NCI-H1436 treated with DMSO at 0.1 percent for 48 hours (cell line): ENCODE measurements at places on chromosomes 13 and 19.
A peak's percentile ranks its signal among the peaks of the same experiment; 100 is the strongest.

GRCh38 chr13:78589206-78589605, 14.1 kb downstream of the POU4F1 start:
- DNase-seq, result no peak

GRCh38 chr19:44684892-44685863, 13.8 kb upstream of the CEACAM16 start:
- DNase-seq, result no peak

DNA sequence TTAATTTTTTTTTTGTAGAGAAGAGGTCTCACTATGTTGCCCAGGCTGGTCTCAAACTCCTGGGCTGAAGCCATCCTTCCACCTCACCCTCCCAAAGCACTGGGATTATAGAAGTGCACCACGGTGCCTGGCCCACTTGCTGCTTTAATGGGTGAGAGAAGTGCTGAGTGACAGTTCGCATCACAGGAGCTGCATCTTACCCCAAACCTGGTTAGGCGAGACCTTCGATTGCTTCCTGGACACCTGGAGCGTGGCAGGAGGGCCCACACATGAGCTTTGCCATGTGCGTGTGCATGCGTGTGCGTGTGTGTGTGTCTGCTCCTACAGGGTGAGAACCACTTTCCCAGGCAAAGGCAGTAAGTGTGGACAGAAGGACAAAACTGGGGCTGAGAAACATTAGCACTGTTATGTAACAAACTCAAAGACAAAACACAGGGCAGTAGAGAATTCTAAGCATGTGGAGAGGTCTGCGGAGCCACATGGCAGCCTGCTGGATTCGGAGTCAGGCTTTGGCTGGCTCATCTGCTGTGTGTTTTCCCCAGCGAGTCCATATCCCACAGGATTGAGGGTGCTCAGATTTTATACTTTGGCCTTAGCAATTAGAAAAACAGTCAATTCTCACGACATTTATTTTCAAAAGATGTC, 11.7 kb upstream of the MTIF3 start:
- DNase-seq, result no peak

- peak; percentile 4 for DNase-seq
Observed at GRCh38 chr19:39031368-39032062, 834 bp downstream of the FBXO27 start.

DNA sequence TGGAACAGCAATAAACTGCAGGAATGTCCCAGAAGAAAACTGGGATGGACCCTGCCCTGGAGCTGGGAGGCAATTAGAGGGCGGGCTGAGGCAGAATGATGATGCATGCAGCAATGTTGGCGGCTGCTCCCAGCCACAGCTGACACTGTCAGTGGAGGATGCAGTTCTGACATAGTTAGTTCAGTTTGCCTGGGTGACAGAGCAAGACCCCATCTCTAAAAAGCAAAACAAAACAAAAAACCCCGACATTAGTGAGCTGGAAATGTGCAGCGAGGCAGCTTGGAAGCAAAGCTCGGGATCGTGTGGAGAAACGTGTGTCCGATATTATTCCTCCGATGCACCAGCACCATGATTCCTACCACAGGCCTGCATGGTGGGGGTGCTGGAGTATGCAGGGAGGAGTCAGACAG, 110.1 kb upstream of the UQCRFS1 start:
- no peak for DNase-seq

- DNase-seq, result no peak
Observed at GRCh38 chr19:46426035-46426505, 2.7 kb downstream of the PNMA8C start.

DNA sequence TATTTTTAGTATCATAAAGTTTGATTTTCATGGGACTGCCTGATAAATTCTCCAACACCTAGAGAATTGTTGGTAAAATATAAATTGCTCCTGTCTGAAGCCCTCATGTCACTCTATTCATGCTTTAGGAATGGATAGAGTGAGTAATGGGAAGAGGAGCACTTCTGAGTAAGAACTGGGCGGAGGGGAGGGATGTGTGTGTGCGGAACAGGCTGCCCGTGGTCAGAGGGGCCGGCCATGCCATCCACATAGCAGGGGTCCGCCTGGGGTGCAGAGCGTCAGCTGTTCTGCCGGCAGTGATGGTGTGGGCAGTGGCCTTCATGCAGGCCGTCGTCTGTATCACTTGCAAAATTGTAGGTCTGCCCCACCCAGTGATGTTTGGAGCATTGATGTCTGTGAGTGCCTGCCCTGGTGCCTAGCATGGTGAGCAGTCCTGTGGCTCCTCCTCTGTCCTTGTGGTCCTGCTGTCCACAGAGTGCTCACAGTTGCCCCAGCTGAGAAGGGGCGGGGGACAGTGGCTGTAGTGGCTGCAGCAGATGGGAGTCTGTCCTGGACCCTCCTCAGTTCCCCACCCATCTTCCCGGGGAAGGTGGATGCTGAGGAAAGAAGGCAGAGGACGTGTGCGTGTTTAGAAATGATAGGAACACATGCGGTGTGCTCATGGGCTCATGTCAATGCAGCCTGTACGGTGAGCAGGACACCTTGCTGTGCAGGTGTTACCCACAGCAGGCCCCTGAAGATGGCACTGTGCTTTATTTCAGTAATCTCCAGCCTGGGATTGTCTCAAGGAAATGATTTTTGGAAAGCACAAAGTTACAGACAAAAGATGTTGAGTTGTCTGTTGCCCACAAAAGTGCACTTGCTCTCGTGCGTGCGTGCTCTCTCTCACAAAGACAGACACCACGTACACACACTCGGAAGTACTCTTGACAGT, 49.4 kb upstream of the TEX29 start:
- DNase-seq, result no peak

- no peak for DNase-seq
Observed at GRCh38 chr13:43232873-43233265, 209.5 kb downstream of the DNAJC15 start.

- DNase-seq, result no peak
Observed at GRCh38 chr19:54551950-54552912, 21.4 kb upstream of the LILRA2 start.

DNA sequence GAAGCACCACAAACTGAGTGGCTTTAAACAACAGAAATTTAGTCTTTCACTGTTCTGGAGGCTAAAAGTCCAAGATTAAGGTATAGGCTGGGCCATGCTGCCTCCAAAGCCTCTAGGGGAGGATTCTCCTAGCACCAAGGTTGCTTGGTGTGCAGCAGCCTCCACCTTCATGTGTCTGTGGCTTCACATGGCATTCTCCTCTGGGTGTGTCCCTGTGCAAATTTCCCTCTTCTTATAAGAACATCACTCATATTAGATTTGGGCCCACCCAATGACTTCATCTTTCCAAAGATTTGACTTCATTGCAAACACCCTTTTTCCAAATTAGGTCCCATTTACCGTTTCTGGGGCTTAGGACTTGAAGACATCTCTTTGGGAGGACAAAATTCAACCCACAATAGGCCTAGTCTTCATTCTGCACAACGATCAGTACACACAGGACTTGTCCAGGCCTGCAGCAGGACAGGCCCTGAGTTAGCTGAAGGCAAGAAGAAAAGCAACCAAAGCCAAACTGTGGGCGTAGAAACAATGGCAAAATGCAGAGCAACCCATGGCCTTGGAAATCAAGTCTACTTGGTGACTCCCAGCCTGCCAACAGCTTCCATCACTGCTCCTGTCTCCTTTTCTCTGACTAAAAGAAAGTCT, 521.2 kb upstream of the NBEA start:
- no peak for DNase-seq

- no peak for DNase-seq
Observed at GRCh38 chr19:374183-374885, 29.7 kb upstream of the MIER2 start.

DNA sequence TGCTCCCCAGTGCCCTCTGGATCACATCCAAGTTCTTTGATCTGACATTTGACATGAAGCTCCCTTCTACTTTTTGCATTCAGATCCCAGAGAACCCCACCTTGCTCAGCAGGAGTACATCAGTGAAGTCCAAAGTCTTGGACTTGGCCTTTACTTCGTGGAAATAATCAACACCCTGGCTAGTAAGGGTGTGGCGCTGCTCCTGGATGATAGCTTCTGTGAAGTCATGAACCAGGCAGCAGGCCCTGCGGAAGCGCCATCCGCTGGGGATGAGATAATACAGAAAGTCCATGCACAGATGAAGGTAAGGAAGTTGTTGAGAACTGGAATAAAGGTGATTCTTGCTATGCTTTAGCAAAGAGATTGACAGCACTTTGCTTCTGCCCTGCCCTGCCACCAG, 43.2 kb downstream of the OR10H4 start:
- DNase-seq, result no peak

DNA sequence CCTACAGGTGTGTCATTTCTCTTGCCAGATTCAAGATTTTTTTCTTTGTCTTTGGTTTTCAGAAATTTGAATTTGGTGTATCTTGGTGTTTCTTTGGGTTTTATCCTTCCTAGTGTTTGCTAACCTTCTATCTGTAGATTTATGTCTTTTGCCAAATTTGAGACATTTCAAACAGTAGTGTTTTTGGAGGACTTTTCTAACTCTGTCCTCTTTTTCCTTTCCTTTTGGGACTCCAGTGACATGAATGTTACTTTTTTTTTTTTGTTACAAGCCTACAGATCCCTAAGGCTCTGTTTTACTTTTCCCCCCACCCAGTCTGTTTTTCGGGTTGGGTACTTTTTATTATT, 58.8 kb downstream of the ZMYM2 start:
- DNase-seq, result no peak

GRCh38 chr19:35011091-35011689, 11.1 kb downstream of the GRAMD1A start:
- no peak for DNase-seq
